Activated CD4-positive, alpha-beta T cell treated with anti-CD3 and anti-CD28 coated beads, Interleukin-2, amount 50 U/mL, for 4 hours (primary cell): ENCODE measurements at places on chromosomes 5 and 9.

GRCh38 chr5:65625743-65626142 lies 916 bp downstream of the SHLD3 start:
- no peak for DNase-seq

DNA sequence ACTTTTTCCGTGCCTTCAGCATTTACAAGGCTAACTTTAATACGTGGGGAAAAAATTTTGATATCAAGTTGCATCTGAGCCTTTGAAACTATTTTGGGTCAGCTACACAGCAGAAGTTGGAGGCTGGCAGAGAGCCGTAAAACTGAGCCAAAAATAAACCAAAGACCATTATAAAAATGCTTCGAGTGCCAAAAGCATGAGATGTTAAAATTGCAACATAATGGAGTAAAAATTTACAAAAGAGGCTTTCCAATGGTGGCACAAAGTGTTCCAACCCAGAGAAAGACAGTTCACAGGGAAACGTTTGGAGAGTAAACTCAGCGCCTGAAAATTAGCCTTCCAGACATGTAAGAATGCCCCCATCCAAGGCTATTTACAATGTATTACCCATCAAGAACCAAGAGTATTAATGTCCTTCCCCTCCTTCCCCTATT lies 190.3 kb downstream of the TLE1 start:
- DNase-seq, result no peak

GRCh38 chr5:121350181-121350930 lies 501.3 kb upstream of the FTMT start:
- DNase-seq, result no peak

DNA sequence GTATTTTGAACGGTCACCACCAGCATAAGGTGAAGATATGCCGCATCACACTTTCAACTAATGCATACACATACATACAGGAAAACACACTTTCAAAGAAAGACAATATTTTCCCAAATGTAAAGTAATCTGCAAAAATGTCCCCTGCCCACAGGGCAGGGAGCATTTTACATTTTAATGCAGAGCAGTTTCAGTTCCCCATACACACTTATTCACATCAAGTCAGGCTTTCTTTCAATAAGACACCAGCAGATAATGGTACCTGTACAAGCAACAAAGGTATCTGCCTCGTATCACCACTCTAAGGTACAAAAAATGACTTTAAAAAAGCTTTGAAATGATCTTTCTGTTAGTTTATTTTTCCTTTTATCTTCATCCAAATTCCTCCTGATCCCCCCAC lies 247.1 kb upstream of the CCNG1 start:
- no peak for DNase-seq

GRCh38 chr9:101578378-101578777 lies 16.4 kb downstream of the PPP3R2 start:
- no peak for DNase-seq

- DNase-seq, result no peak
Observed at GRCh38 chr9:127005770-127006314, 91.3 kb downstream of the RALGPS1 start.

DNA sequence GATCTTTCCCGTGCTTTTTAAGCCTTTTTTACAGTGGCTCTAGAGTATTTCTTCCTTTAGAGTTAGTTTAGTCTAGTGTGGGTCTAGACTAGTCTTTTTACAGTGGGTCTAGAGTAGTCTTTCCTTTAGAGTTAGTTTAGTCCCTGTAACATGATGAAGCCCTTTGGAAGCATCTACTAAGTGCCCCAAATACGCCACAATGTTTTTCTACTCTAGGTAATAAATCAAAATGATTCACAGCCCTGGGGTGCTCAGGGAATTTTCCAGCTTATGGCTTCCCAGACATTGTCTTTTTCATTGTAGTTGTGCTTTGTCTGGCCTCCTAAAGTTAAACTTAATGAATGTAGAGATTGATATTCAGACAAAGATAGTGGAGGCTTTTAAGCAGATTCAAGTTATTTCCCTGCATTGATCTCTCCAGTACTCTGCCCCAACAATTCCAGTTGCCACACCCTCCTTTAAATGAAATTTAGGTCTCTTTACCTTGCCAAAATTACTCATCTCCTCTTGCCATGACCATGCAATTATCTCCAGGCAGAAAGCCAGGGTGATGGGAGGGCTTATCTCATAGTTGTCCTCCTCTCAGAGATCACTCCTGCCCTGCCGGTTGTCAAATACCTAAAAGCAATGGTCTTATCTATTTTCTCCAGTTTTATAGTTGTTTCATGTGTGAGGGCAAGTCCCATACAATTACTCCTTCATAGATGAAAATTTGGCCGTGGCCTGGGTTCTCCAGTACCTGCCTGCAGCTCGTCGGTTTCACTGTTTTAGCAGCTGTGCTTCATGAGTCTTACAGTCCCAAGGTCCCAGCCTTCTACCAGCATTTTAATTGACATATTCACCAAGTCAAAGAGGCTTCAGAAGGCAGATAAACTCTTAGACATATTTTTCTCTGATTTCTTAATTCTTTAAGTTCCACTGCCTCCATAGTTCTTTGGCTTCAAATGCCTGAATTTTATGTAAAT lies 794.0 kb upstream of the COX7C start:
- no peak for DNase-seq

DNA sequence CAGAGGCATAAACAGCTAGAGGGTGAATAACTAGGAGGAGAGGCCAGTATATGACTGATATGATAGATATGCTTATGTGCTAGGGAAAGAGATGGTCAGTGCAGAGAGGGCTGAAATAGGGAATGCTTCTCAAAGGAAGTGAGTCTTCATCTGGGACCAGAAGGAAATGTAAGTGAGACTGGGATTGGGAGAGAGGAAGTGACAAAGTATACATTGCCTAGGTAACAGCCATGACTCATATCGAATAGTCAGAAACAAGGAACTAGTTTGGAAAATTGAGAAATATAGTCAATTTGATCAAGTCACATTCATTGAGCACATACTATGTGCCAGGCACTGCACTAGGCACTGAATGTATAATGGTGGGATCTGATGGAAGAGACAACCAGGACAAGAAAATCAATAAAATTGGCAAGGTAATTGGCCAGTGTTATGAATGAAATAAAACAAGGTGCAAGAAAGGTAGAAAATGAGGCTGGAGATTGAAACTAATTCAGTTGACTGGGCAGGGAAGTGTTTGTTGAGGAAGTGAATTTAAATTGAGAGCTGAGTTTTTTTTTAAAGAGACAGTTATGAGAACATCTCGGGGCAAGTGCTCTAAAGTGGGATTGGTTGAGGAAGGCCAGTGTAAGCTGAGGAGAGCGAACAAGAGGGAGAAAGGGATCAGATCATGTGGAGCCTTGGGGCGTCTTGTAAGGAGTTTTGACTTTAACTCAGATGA lies 4.3 kb downstream of the ERAP2 start:
- DNase-seq, result no peak

- DNase-seq, result no peak
Observed at GRCh38 chr9:88006511-88007290, 32.4 kb upstream of the CDK20 start.

DNA sequence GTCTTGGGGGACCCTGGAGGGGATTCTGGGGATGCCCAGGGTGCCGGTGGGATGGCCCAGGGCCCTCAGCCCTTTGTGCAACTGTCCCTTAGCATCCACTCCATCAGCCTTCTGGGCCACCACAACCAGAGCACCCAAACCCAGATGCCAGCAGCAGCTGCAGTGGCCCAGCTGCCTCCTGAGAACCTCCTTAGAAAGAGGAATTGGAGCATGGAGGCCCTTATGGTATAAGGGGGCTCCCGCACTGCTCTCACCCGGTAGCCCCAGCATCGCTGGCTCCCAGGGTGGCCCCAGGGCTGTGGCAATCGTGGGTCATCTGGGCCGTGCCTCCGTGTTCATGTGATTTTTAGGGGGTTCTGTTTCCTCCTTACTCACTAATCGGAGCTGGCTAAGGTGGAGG lies 463.3 kb downstream of the ICE1 start:
- no peak for DNase-seq

- no peak for DNase-seq
Observed at GRCh38 chr9:104074876-104075275, 19.2 kb upstream of the SMC2 start.

DNA sequence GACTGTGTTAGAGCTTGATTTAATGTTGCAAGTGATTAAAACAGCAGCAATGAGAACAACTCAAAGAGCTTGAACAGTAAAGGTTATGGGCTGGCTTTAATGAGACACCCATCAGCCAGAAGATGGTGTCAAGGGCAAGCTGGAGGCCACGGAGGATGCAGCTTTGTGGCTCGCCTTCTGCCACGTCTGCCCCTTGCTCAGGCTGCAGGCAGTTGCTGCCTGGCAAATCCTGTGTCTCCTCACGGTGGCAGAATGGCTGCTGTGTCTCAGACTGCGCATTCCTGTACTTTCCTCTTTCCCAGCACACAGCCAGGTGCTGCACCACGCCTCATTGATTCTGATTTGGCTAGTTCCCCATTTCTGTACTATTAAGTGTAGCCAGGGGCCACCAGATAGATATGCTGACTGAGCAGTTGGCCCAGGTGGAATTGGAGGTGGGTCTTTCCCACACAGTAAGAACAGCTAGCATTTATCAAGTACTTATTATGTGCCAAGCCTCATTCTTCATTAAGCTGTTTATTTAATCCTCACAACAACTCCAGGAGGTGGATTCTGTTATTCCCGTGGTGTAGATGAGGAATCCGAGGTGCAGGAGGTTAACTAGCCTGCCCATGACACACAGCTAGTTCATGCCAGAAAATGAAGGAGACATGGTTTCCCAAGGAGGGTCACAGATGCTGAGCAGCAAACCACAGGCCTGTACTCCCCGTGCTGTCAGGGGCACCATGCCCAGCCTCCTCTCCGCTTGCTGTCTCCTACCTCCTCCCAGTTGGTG lies 3.5 kb downstream of the NXNL2 start:
- no peak for DNase-seq

DNA sequence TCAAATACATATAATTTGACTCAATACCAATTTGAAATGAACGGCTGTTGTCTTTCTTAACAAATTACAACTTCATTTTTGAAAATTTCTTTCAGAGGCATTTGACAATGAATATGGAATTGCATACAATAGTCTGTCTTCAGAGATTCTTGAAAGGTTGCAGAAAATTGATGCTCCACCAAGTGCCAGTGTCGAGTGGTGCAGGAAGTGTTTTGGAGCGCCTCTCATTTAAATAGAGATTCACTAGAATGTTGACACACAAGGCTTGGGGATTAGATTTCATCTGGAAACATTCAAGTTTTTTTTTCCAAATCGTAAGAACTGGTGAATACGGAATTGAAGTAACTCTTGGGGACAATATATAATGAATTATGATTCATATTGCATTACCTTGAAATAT lies 8.1 kb downstream of the RPS6 start:
- no peak for DNase-seq

- DNase-seq, result no peak
Observed at GRCh38 chr5:54718656-54719055, 201.1 kb downstream of the SNX18 start.

DNA sequence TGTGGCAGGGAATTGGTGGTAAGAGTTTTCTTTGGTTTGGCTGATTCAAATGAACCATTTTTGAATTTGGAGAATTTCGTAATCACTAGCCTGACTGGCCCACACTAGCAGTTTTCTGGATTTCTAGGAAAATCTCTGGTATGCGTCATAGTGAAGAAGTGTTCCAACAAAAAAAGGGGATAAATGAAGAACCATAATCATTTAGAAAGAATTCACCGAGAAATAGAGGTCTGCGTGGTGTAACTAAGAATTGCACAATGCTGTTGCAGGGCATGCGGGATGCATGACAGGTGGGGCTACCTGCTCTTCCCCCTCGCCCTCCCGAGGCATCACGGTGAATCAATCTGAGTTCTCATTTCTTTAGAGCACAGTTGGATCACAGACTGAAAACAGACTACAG lies 232.3 kb upstream of the PAPPA start:
- DNase-seq, result no peak

DNA sequence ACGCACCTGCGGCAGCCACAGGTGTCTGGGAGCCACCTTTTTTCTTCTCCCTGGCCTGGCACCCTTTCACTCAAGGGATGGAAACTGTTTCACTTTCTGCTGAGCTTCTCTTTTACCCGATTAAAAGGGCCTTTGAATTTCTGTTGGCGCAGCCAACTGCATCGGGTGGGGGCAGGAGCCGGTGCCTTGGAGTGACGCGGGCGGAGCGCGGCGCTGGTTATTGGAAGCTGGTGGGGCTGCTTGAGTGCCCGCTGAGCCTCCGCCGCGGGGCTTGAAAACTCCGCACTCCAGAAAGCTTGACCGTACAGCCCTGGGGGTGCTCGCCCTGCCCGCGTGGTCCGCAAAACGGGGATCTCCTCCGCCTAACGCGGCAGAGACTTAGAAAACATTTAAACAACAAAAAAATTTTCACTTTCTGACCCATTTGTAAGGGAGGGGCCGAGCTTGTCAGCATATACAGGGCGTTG lies 52.0 kb upstream of the TJP2 start:
- peak; percentile 37 for DNase-seq

DNA sequence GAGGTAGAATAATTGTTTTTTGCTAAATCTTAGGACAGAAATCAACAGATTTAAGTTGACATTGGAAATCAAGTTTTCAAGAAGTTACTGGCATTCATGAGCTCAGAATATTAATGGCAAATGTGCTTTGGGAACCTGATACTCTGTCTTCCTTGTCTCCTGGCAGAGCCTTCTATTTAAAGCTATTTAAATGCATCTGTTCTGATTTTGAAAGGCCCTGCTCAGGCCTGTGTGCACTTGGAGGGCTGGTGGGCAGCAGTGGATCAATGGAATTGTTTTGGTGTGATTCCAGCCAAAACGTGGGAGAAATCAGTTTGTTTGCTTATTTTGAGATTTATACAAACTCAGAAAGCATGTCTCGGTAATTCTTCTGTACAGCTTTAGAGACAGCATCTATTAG lies 38.5 kb downstream of the FBXL7 start:
- no peak for DNase-seq

- no peak for DNase-seq
Observed at GRCh38 chr9:9498128-9498527, 1114.7 kb downstream of the PTPRD start.

- no peak for DNase-seq
Observed at GRCh38 chr9:37202091-37202490, 81.7 kb downstream of the ZCCHC7 start.

DNA sequence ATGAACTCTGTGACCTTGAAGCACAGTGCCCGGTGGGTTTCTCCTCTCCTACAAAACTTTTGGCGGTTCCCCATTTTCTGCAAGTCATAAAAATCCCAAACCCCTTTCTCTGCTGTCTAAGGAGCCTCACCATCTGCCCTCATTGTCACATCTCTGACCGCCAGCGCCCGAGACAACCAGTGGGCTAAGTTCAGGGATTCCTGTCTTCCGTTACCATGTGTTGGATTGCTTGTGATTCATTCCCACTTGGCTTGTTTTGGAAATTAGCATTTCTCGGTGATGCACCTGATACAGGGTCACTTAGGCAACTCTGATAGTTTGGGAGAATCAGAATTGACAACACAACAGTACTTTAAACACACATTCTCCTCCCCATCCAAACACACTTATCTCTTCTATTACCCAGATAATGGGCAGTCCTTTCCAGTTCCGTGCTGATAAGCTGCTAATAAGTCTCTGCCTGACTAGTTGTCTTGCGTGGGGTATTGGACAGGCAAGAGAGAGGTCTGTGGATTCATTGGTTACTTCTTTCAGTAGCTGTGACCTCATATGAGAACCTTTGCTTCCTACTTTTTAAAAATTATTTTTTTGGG lies 70.0 kb upstream of the KLF4 start:
- no peak for DNase-seq

GRCh38 chr9:101054657-101055056 lies 26.1 kb downstream of the PLPPR1 start:
- no peak for DNase-seq

GRCh38 chr5:128109138-128109537 lies 25.6 kb downstream of the SLC12A2 start:
- DNase-seq, result no peak

- DNase-seq, result peak; percentile 13
Observed at GRCh38 chr5:54743997-54744788, 226.6 kb downstream of the SNX18 start.
